ENCODE measurements at places on chromosomes 11 and 22.
A peak's percentile ranks its signal among the peaks of the same experiment; 100 is the strongest.

DNA sequence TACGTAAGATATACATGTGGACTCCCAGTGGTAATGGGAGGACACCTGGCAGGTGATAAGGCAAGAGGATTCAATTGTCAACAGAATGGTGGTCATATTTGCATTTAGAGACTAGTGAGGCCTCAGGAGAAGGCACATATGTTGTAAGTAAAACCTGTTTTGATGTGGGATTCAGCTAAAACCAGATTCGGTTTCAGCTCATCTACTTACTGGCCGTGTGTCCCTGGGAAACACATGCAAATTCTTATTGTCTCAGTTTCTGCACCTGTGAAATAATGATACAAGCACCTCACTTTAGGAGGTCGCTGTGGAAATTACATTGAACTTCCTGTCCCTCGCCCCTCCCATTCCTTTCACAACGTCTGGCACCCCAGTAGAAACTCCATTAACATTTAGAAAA is 78.9 kb upstream of the FIBIN start:
- no peak for DNase-seq

GRCh38 chr11:71488681-71489270 is 35.8 kb downstream of the NADSYN1 start:
- DNase-seq: no peak

GRCh38 chr11:128424851-128425285 is 162.5 kb downstream of the ETS1 start:
- DNase-seq: no peak

GRCh38 chr11:110317516-110317932 is 21.1 kb upstream of the RDX start:
- DNase-seq: peak; percentile 78

DNA sequence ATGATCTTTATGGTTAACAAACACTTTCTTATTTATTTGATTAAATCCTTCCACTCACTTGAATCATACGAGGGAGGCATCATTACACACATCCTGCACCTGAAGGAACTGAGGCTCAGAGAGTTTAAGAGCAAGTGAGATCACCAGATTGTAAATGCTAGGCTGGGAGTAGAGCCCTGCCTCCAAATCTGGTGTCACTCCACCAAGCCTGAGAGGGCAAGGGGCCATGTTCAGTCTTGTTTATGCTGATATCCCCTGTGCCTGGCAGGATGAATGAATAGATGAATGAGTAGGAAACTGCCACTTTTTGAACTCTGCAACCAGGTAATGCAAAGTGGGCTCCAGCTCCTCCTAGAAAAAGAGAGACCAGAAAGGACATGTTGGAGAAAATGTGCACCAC is 59.1 kb downstream of the RASSF10 start:
- DNase-seq: no peak

- DNase-seq: no peak
Measured at GRCh38 chr11:10441652-10442503, 13.2 kb upstream of the AMPD3 start.

GRCh38 chr11:77402218-77402556 is 71.7 kb downstream of the PAK1 start:
- DNase-seq: no peak

GRCh38 chr11:125222494-125222893 is 57.9 kb downstream of the PKNOX2 start:
- DNase-seq: no peak

DNA sequence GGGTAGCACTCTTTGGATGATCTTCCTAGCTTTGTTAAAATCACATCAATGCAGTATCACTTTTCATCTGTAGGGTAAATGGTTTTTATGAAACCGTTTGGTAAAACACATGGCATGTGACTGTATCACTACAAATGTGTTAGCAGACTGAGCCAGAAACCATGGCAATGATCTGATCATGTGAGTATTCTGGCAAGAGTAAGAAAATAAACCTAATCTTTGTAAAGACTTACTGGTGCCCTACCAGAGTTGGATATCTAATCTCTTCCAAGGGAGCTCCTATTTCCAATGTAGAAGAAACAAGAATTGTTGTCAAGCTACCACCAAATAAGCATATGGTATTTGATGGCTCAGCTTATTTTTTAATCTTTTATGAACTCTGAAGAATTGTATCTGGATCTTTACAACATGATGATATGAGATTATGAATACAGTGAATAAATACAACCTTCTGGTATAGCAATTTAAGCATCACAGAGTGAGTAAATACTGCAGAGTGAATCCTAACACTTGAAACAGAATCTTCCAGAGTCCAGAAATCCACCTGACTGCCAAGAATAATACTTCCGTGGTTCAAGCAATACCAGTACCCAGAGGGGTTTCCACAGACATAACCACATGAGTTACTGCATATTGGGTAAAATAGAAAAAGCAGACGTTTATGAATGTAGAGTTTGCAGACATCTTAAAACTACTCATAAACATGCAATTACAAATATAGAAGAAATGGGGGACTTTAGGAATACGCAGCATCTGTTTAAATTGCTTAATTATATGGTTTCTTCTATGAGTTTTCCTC is 238.8 kb downstream of the TTC28 start:
- DNase-seq: peak; percentile 21

DNA sequence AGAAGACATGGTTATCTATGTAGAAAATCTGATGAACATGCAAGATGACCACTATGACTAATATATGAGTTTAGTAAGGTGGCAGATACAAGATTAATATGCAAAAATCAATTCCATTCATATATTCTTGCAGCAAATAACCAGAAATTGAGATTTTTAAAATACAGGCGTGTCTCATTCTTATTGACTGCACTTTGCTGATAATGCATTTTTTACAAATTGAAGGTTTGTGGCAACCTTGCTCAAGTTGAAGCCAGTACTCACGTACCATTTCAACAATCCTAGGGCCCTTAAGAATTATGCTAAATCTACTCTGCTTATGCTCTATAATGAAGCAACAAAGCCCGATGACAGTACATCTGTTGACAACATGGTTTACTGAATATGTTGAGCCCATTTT is 104.6 kb downstream of the KCNQ1OT1 start:
- no peak for DNase-seq

DNA sequence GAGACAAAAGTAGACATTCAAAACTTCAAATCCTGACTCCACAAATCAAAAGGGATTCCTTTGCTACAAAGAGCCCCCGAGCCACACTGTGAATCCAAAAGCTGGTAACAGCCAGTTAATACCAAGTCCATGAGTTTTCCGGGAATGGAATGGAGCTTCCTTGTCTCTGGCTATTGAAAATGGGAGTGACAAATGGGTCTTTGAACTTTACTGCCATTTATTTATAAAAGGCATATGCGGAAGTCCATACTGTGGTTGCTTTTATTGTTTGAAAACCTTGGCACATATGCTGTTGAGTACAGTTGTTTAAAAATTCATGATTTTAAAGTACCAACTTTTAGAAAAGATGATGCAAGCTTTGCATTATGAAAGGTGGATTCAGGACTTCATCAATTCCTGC is 206.2 kb upstream of the NARS2 start:
- DNase-seq: no peak

- no peak for DNase-seq
Measured at GRCh38 chr11:66840317-66841091, 2.7 kb upstream of the RCE1 start.

DNA sequence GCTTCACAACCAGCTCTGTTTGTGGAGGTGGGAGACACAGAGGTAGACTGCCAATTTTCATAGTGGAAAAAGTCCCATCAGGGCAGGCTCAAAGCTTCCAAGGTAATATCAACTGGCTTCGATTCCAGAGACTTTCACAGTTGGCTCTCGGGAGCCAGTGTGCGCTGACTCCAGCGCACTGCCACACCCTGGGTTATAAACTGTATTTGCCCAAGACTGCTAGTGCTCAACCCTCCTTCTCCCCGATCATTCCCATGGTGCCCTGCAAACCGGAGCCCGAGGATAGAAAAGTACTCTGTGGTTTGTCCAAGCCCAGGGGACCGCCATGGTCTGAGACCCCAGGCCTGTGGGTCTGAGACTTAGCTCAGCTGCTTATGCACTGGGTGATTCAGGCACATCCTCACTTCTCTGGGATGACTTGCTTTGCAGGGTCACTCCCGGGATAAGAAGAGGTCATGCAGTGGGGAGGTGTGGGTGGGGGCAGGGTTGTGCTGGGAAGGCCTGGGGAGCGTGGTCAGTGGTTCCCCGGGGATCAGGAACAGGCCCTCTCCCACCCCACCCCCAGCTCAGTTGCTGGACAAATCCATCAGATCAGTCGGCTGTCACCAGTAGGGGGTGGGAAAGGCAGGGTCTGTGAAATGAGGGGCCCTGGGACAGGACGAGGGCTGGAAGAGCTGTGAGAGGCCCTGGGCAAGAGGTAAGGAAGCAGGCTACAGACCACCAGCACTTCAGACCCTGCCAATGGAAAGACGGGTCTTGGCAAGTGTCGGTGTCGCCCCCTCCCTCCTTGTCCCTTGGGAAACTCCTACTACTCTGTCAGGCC is 26.7 kb upstream of the PICK1 start:
- DNase-seq: no peak

GRCh38 chr11:11769362-11769761 is 72.4 kb upstream of the USP47 start:
- no peak for DNase-seq

DNA sequence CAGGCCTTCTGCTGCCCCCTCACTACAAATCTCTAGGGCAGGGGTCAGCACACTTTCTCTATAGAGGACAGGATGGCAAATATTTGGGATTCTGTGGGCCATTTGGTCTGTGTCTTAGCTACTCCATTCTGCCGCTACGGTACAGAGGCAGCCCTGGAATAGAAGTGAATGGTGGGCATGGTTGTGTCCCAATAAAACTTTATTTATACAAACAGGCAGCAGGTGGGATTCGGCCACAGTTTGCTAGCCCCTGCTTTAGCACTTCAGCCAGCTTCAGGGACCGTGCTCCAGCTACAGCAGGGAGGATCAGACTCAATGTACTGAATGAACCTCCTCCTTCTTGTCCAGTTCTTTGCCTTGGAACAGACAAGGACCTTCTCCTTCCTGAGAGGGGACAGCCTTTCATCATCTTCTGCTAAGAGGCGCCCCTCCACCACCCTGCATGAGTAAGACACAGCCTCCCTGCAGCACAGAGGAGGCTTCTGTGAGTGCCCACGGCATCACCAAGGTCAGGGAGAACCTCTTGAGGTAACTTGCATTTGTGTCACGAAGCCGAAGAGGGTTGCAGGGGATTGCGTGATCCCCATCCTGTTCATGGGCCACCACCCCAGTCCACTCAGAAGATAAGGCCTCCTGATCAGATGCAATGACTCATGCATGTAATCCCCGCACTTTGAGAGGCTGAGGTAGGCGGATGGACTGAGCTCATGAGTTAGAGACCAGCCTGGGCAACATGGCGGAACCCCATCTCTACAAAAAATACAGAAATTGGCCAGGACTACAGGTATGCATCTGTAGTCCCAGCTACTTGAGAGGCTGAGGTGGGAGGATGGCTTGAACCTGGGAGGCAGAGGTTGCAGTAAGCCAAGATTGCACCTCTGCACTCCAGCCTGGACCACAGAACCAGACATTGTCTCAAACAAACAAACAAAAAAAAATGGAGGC is 4.6 kb downstream of the C11orf24 start:
- DNase-seq: no peak

DNA sequence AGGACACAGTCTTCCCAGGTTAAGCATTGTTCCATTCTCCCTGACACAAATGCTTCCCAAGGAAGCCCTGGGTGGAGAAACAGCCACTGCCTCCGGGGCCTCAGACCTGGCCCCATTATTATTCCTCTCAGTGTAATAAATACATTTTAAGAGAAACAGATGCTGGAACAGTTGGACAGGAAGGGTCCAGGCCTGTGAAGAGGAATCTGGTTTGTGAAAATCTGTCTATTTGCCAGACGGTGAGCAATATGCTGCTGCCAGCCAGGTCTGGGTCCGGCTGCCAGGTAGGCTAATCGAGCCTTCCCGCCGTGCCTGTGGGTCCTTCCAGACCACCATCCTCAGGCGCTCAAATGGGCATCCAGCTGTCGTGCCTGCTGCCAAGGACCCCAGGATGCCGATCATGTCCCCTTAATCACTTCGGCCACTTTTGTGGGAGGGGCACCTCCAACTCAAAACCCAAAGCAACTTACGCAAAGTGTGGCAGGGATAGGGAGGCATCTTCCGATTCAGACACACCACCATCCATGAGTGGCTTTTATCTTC is 528.4 kb downstream of the MIAT start:
- no peak for DNase-seq

GRCh38 chr22:21624120-21624879 is 5.5 kb downstream of the YDJC start:
- no peak for DNase-seq

DNA sequence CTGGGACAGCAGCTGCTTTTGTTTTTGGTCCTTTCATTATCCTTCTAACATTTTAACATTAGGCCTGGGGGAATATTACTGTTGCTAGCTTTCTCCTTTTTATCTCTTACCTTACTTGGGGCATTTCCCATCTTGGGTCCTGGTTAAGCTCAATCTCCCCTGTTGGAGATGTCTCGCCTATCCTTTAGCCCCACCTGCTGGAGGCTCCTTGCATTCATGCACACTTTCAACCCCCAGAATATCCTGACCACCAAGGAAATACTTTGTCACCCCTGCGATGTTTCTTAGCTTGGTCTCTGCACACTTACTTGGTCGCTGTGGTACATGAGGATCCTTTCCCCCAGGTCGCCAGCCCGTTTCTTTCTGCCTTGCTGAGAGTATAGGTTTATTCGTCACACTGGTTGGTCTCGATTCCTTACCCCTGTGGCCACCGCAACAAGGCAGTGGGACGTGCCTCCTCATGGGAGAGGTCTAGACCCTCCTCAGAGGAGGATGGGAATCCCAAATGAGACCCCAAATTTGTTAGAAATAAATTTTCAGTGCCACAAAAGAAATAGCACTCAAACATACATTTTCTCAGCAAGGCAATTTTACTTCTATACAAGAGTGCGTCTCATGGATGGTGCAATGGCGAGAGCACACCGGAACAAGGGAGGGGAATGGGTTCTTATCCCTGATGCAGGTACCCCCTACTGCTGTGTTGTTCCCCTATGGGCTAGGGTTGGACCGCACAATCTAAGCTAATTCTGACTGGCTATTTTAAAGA is 5.4 kb upstream of the TXN2 start:
- DNase-seq: no peak

DNA sequence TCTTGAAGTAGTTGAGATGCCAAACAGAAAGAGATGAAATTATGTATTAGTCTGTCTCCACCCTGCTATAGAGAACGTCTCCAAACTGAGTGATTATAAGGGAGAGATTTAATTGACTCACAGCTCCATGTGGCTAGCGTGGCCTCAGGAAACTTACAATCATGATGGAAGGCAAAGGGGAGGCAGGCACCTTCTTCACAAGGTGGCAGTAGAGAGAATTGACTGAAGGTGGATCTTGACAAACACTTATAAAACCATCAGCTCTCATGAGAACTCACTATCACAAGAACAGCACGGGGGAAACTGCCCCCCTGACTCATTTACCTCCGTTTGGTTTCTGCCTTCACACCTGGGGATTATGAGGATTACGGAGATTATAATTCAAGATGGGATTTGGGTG is 794.0 kb downstream of the CNTN5 start:
- no peak for DNase-seq

DNA sequence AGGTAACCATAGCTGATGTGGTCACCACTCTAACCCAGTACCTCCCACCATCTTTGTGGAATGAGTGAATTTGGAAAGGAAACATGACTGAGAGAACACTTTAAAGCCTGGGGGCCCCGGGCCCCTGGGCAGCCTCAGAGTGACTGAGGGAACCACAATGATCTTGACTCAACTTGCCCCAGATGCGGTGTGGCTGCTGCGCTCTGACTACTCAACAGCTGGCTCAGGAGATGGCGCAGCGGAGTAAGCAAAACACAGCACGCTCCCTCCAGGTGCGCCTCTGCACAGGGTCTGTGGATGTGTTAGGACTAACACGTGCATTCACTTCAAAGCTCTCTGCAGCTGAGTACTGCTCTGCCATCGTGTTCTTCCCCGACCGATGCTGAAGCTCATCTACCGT is 5.9 kb downstream of the RNF215 start:
- DNase-seq: no peak

- no peak for DNase-seq
Measured at GRCh38 chr11:64758330-64759079, 1.3 kb downstream of the PYGM start.
